ENCODE measurements at places on chromosomes 3 and 15.

GRCh38 chr15:25989327-25989726, 126.2 kb upstream of the ATP10A start:
- no peak for DNase-seq

DNA sequence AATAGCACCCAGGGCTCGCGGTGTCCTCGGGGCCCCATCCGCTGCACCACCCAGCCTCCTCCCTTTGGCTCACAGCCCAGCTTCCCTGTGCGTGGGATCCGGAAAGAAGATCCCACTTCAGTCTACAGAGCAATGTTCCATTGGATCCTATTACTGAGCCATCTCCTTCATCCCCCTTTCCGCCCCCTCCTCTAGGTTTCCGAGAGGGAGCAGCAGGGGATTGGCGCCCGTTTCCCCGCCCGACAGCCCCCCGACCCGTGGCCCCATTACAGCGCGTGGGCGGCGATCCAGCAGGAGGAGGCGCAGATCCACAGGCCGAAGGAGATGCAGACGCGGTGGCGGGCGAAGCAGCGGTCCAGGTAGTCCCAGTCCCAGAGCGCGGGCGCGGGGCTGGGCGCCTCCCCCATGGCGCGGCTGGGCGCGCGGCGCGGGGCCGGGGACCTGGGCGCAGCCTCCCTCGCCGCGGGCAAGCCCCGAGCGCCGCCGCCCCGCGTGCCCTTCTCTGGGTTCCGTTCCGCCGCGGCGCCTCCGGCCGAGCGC, 340 bp downstream of the TMEM44 start:
- peak; percentile 43 for DNase-seq

DNA sequence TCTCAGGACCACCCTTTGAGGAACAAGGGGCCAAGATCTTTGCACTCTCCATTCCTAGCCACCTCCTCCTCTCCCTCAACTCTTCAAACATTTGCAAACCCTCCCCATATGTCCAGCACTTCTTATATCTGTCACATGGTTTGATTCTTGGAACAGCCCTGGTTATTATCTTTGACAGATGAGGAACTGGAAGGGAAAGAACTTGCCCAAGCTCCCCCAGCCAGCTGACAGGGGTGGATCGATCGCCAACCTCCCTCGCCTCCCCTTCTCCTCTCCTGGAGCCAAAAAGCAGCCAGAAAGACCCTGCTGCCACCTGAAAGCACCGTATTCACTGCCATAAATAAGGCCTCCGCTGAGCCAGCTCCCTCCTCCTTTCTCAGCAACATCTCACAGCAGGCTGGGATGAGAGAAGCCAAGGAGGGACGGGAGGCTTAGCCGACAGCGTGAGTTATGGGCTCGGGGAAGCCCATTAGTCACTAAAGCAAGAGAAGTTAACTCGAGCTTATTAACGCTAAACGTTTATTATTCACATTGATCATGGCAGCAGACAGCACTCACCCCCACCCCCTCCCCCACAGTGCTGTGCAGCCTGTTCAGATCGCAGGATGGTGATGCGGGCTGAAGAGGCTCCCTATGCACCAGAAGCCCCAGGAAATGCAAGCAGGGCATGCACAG, 22.2 kb upstream of the FGD5 start:
- DNase-seq = no peak

DNA sequence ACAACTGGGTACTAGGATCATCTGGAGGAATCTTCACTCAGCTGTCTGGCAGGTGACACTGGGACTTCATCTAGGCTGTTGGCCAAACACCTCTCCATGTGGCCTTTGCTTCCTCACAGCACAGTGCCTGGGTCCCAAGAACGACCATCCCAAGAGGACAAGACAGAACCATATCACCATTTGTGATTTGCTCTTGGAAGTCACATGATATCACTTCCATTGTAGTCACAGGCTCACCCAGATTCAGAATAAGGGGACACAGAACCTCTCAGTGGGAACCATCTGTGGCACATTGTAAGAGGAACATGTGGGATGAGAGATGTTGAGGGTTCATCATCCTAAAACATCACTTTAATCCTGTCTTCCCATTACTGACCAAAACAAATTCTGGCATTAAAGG, 1.9 kb upstream of the PSMA4 start:
- no peak for DNase-seq

DNA sequence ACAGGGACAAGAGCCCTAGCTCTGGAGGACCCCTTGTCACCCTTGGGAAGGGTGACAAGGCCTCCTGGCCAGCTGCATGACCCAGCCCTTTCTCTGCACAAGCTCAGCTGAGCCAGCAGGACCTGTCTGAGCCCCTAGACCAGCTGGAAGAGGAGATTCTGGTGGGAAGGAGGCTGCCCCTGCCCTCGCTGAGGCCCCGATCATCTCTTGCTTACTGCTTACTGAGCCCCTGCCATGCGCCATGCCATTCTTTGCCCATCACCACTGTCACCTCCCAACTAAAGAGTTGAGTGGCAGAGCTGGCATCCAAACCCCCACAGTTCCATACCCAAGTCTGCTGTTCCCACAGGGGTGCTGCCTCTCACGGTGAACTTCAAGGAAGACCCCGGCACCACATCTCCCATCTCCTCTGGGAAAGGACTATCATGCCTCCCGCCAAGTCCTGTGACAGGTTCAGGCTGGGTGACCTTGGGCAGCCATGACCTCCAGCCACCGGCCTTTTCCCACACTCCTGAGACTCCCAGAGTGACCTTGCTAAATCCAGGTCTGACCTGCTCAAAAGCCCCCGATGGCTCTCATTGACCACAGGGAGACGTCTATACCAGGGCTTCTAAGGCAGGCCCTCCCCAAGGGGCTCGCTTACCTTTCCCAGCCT, 34.0 kb downstream of the ACSBG1 start:
- DNase-seq = no peak

GRCh38 chr15:92751528-92751927, 96.0 kb upstream of the FAM174B start:
- no peak for DNase-seq

GRCh38 chr15:95277266-95277665, 1045.9 kb downstream of the MCTP2 start:
- no peak for DNase-seq

DNA sequence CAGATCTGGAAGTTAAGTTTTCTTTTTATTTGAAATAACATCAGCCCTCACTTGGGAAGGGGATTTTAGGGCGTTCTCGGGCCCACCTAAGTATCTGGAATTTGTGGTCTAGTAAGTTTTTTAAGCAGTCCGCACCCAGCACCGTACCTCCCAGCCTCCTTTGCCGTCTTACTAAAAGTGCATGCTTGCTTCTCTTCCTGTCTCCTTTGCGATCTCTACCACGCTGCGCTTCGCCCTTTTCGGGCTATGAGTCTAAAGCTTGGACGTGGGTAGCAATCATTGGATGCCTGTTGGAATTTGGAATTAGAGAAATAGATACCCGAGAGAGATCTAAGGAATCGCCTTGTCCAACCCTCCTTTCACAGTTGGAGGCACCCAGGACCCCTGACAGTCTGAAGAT, 1.1 kb downstream of the THSD4 start:
- no peak for DNase-seq

- no peak for DNase-seq
Measured at GRCh38 chr15:62896969-62897486, 145.5 kb upstream of the TPM1 start.

GRCh38 chr15:34297059-34297458, 40.5 kb downstream of the SLC12A6 start:
- DNase-seq = no peak

DNA sequence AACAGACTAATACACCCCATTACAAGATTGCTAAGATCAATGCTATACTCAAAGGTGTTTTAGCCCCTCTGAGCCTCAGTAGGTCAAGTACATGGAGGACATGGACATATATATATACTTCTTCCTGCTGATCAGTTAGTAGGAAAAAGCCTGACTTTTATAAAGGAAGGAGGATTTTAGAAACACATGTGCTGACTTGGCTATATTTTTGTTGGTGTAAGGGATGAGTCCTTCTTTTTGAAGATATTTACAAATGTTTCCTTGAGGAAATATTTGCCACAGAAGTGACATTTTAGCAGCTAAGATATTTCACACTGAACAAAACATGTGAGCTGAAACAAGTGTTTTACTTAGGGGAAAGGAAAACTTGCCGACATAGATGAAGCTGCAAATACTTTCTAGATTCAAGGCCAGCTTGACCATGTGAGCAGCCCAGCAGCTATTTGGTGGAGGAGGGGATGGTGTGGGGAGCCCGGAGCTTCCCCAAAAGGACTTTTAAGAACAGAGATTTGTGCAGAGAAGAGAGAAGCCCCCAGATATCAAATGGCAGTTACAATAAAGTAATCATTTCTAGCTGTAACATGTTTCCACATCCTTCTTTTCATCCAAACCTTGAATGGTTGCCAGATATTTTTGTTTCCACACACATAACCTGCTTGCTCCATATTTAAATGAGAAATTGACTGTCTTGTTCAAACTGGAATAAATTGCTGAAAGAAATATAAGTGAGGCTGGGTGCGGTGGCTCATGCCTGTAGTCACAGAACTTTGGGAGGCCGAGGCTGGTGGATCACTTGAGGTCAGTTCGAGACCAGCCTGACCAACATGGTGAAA, 111.7 kb upstream of the NR2F2 start:
- DNase-seq = no peak

- DNase-seq = no peak
Measured at GRCh38 chr3:4577721-4578120, 84.6 kb downstream of the ITPR1 start.

DNA sequence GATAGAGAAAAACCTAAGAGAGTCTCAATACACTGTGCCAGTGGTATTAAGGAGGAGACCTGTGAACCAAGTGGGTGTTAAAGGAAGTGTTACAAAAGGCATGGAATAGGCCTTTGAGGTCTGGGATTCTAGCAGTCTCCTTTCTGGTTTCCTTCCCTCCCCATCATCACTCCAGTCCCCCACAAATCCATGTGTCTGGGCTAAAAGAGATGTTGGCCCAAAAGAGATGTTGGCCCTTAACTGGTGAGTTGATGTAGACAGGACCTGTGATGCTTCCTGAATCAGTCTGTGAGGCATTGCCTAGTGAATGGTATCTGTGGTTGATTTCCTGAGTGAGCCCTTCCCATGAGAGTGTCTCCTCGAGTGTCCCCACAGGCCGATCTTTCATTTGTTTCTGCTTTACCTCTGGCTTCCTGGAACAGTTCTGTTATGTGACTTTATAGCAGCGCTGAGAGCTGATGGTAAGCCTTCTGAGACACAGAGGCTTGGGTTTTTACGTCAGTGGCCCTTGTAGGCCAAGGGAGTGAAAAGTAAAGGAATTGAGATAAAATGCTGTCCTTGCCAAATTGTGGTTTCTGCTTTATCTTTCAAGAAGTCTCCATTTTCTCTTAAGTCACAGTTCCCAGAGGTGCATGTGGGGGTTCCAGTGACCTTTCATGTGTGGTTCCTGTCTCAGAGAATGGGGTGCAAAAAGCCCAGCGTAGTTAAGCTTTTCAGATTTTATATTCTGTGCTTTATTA, 87.8 kb downstream of the KLHL25 start:
- DNase-seq = peak; percentile 67

DNA sequence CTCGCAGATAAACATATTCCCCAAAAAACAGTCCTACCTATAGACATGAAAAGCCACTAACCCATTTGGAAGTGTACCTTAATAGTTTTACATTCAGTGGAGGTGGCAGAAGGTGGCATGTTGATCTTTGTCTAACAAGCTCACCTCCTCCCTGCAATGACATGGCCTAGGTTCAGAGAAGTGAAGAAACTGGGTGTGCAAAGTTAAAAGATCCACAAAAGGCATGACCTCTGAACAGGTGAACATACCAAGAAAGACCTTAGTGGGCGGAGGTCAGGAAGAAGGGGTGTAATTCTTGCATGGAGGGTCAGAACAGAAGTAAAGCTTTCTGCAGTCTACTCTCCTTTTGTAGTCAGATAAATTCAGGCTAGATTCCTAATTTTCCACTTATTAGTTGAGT, 822 bp downstream of the MRPL3 start:
- peak; percentile 44 for DNase-seq

DNA sequence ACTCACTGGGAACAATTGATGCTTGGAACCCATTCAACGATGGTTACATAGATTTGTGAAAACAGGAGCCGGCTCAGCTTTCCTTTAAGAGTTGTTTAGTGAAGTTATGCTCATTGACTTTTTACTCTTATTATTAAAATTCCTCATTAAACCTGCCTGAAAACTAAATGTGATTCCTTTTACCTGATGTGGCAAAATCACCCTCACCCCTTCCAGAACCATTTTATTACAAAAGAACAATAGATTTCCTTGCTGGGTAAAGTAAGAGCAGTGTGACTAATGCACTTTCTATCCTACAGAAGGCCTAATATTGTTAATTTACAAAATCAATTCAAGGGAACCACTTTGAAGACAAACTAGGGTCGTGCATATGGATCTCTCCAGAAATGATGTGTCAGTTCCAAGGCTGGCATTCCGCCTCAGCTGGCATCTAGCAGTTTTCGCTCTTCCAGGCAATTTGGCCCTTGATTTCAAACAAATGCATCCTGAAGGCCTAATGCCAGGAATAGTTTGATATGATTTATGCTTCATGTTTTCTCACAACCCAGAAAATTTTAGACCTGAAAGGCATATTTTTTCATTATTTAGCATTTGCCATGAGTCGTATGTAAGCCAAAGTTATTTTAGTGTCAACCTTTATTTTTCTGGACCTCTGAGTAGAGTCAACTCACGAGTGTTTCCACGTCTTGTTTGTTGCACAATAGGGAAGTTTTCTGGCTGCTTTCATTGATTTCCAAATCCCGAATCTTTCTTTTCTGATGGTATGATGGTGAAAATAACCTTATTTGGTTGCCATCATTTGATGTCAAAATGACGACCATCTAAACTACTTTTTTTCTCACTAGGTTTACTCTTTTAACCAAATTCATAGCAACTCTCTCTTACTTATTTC, 447.8 kb downstream of the MECOM start:
- no peak for DNase-seq

- DNase-seq = peak; percentile 46
Measured at GRCh38 chr3:52317208-52318000, 1.3 kb downstream of the DNAH1 start.

GRCh38 chr3:23046536-23046935, 156.6 kb upstream of the UBE2E2 start:
- no peak for DNase-seq

DNA sequence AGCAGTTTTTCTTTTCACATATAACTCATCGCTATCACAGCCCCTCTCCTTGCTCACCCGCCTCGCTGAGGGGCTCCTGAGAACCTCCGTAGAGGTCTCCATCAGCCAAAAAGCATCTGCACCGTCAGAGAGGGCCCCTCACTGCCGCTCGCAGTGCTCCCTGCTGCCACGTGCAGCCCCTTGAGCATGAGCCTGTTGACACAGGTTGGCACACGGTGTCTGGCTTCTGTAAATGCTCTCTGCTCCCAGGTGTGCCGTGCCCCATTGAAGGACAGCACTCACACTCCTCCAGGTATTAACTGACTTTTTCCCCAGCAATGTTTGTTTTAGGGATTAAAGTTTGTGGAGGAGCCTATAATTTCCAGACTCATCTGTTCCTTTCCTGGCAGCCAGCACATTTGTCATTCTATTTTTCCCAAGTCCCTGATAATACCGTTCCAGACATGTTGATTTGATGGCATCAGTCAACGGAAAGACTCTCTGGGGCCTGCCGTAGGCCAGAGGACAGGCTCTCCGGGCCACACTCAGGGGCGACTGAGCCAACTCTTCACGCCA, 2.1 kb upstream of the FURIN start:
- DNase-seq = no peak
